ENCODE measurements at places on chromosomes 5 and 9.

DNA sequence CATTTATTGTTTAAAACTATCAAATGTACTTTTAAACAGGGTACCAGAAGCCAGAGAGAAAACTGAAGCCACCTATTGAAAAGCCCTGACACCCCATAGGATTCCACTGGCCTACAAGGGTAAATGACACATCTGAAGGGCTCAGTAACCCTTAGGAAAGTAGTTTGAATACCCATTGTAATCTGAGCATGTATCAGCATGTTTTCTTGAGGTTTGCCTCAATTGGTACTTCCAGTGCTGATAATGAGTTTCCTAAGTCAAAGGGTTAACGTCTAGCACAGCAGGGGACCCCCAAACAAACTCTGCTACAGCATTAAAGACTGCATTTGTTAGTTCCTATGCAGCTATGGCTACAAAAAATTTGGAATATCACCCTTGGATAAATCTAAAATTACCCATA, 657.1 kb downstream of the NR2F1-AS1 start:
- DNase-seq, result no peak

GRCh38 chr5:37776826-37777225, 63.0 kb downstream of the GDNF start:
- no peak for DNase-seq

GRCh38 chr5:181246276-181247049, 2.8 kb upstream of the RACK1 start:
- DNase-seq, result peak; percentile 97

DNA sequence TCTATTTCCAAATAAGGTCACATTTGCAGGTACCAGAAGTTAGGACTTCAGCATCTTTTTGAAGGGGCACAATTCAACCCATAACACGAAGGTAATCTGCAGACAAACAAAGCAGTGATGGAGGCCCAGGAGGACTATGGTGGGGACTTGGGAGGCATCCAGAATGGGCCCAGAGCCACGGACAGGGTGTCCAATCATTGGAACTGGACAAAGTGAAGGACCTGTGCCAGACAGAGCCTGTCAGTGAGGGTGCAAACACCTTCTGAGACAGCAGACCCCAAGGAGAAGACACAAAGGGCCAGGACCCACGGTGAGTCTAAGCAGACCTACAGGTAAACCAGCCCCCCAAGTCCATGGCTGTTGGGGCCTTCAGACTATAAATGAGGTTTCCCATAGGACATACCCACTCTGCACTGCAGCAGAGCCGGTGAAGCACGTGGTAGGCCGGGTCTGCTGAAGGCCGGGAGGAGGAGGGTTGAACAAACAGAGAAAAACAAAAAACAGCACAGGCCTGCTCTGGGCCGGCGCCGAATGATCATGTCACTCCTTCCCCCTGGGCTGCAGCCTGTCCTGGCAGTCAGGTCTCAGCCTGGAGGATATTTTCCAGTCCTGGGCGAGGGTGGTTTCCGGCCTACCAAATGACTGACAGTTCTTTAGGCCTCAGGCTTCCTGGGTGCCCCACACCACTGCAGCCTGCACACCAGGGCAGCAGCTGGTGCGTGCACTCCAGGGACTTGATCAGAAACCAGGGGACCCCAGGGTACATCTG, 84.4 kb downstream of the COL23A1 start:
- DNase-seq, result no peak

DNA sequence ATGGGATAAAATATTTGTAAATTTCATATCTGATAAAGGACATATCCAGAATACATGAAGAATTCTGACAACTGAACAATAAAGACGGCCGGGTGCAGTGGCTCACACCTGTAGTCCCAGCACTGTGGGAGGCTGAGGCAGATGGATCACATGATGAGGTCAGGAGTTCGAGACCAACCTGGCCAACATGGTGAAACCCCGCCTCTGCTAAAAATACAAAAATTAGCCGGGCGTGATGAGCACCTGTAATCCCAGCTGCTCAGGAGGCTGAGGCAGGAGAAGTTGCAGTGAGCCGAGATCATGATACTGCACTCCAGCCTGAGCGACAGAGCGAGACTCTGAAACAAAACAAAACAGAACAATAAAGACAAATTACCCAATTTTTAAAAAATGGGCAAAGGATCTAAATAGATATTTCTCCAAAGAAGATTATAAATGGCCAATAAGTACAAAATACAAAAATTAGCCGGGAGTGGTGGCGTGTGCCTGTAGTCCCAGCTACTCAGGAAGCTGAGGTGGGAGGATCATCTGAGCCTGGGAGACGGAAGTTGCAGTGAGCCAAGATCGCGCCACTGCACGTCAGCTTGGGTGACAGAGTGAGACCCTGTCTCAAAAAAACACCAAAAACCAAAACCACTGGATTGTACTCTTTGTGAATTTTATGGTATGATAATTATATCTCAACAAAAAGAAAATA, 9.6 kb upstream of the NSD1 start:
- no peak for DNase-seq

- no peak for DNase-seq
These were observed 161.0 kb downstream of the PAM start for GRCh38 chr5:102916109-102916508.

DNA sequence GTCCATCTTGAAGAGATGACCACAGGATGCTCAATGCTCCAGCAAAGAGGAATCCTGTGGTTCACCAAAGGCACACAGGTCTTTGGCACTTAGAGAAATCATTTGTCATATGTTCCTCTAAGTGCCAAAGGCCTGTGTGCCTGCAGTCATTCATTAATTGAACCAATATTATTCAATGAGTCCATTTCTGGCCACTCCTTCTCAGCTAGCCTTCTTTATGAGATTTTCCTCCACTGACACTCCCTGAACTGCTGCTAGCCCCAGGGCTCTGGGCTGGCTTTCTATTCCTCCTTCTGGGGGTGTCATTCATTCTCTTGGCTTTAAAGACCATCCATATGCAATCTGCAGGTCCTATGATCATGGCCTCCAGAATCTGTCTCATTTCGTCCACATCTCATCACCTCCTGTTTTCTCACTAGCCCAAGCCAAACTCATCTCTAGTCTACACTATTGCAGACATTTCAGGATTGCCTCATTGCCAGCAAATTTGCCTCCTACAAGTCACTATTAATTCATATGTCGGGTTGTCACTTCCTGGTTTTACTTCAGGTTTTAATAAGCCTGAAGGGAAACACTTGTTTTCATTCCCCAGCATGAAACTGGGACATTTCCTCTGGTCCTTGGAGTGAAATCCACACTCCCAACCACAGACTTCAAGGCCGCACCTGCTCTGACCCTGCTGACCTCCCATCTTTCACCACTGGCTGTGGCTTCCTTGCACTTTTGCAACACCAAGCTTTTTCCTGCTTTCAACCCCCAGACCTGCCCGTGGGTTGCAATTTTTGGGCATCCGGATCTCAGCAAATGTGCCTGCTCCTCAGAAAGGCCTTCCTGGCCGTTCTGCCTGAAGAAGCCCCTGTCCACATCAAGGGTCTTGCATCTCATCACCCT, 35.1 kb downstream of the KCNIP1 start:
- peak; percentile 53 for DNase-seq

- DNase-seq, result no peak
These were observed 9.8 kb upstream of the CPEB4 start for GRCh38 chr5:173878224-173878967.

- no peak for DNase-seq
These were observed 99.3 kb downstream of the ACTBL2 start for GRCh38 chr5:57383093-57383861.

DNA sequence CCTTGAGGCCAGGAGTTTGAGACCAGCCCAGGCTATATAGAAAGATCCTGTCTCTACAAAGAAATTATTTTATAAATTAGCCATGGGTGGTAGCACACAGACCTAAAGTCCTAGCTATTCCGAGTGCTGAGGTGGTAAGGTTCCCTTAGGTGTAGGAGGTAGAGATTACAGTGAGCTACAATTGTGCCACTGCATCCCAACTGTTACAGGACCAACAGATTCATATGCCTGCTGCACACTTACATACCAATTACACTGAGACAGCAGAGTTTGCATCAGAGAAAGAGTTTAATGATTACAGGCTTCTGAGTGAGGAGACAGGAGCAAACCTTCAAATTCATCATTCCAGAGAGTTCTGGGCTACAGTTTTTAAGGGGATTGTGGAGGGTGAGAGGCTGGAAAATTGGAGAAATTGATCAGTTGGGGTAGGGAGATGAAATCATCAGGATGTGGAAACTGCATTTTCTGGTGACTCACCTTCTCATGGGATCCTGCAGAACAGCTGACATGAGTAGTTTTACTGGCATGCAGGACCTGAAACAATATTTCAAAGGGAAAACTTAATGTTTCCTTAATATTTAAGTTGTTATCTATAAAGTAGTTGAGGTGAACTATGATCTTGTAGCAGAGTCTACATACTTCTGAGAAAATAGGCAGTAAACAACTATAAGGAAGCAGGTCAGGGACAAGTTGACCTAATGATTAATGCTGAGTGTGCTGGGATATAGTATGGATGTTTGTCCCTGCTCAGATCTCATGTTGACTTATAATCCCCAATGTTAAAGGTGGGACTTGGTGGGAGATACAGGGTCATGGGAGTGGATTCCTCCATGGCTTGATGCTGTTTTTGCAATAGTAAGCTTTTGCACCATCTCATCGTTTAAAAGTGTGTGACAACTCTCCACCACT, 54.7 kb downstream of the ANXA2R start:
- DNase-seq, result no peak
